RPMI8226 (cell line): ENCODE measurements at places on chromosomes 1 and 21.

DNA sequence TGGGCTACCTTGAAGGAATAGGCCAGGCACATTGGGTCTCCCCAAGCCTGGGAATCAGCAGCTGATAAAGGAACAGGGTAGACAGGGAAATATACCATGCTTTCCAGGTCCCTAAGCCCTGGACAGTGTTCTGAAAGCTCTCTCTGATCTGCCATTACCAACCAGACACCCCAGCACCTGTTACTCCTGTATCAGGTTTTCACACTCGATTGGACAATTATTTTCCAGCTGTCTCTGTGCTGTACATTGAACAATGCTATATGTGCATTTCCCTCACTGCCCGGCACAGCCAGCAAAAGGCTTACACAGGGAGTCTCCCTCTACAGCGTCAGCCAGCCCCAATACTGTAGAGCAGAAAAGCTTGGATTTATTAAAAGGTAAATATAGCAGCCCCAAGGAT, 4.7 kb downstream of the CFAP45 start:
- no peak for DNase-seq

DNA sequence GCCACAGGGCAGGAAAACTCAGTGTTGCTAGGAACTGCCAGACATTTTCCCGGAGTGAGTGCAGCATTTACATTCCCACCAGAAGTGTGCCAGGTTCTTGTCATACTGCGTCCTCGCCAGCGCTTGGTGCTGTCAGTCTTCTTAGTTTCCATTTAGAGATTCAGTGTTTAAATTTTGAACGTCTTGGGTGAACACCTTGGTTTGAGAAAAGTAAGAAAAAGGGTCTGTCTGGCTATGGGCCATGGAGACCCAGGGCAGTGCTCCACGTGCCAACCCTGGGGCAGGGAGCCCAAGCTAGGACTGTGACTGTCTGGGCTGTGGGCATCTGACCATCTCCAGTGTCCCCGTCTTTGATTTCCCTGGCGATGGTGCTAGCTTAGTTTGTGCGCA, 16.0 kb downstream of the IBA57 start:
- DNase-seq = no peak

DNA sequence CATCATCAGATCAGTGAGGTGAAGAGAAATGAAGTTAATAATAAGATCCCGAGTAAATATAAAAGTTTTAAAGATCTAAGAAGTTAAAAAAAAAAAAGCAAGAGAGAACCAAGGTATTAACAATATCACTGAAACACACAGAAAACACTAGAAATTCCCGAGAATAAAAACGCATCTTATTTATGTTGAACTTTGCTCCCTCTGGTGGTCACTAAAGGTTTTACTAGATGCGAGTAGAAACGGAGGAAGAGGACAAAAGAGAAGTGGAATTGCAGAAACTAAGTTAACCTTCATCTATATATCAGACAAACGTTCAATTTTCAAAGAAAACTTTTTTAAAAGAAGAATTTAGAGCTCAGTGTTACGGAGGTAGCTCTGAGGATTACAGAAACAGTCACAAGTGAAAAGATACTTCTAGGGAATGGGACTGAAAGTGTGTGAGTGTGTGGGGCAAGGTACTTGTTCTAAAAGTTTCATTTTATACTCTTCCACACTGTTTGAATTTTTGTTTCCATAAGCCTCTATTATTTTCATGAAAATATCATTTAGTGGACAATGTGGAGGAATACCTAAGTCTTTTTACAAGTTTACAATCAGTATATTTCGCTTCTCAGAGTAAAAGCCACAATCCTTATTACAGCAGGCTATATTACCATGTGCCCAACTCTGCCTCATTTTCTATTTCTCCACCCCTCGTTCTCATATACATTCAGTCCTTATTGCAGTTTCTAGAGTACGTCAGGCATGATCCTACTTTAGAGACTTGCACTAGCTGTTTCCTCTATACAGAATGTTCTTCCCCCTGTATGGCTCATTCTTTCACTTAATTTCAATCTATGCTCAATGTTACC, 19.7 kb downstream of the ACBD6 start:
- peak; percentile 72 for DNase-seq

DNA sequence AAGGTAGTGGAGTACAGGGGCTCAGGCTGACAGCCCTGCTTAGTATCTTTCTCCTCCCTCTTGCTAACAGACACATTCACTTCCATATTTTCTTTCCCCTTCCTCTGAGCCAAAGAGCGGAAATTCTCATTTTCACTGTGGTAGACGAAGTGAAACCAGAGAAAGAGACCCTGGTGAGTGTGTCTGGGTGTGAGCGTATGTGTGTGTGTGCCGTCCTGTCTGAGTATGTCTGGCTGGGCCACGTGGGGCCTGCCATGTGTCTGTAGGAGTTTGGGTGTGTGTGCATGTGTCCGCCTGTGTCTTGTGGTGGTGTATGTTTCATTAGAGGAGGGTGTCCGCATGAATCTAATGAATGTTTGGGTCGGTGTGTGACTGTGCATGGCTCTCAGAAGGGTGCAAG, 1.7 kb downstream of the COL8A2 start:
- peak; percentile 19 for DNase-seq

DNA sequence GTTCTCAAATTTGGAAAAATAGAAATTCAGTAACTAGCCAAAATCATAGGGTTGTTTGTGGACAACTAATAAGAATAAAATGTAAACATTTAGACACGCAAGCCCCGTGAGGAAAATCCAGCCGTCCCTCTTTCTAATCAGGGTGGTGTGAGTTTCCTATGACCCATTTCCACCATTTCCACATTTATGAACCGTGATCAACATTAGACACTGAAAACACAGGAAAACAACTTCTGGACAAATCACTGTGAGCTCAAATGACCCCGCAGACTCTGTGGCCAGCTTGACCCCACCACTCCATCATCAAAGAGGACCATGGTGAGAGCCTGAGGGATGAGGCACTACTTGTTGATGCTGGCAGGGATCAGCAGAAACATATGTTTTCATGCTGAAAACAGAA, 101.0 kb downstream of the SIM2 start:
- DNase-seq = no peak

DNA sequence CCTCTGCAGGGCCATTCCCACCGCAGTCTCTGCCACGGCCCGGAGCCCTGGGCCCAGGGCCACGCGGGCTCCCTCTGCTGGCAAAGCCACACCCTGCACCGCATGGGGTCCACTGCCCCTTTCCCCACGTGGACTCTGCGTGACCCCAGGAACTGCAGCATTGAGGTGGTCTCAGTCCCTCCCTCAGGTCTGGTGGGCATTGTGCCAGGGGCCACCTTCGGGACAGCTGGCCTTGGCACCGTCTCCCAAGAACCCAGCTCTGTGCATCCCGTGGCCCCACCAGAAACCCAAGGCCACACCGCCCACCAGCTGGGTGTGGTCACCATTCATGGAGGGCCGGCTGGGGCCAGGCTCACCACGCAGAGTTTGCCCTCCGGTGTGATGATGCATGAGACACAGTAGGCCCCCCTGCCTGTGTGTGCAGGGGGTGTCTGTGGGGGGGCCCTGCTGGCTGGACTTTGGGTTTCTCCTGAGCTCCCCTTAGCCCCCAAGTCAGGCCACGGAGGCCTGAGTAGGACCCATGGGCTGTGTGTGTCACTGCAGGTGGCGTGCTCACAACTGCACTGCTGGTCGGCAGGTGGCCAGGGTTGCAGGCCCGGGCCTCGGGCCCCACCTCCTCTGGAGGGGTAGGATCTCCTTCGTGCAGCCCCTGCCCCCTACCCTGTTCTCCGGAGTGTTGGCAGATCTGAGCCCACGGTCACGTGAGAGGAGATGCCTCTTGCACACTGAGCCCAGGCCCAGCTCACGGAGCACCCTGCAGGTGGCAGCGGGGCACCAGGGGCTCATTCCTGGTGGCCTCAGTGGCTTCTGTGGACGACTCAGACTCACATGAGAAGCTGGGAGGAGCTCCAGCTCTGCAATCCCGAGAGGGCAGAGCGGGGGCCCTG, 5.8 kb downstream of the VWA1 start:
- peak; percentile 79 for DNase-seq

- DNase-seq = peak; percentile 20
These were observed 3.7 kb upstream of the PLOD1 start for GRCh38 chr1:11930571-11931445.

DNA sequence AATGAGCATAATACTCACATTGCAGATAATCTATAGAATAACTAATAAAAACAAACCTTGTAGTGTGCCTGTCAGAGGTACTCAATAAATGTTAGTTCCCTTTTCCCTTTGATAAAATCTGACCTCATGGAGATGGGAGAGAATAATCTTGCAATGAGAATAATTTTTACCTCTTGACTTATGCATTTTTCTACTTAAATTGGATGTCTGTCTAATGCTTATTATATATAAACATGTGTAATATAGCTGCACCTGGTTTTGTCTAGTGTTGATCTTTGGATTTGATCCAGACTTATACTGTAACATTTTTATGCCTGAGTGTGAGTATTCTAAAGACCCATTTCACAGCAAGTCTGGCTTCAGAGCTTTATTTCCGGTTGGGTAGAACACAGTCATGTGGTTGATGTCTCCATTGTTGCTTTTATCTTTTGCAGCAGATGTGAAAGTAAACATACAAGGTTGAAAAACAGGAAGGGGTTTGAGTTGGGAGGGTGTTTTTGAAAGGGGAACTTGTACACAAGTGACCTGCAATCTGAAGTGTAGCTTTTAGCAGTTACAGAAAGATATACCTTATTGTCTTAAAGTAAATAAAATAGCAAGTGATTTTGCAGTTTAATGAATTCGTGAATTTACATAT, 12.4 kb downstream of the EPB41 start:
- peak; percentile 90 for DNase-seq

DNA sequence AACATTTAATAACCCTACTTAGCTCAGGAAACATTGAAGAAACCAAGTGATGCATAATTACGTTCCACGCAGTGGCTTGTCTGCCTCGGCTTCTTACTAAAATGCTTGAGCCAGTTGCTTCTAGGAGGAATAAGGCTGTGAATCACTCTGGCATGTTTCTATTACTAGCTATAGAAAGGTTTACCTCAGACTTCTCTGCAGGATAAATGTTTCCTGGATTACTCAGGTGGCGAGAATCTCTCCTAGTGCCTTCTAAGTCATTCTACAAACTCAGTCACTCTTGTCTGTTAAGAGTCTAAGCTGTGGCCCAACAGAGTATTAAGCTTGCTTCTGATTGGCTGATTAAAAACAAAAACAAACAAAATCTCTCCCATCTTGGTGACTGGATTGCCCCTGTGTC, 92.0 kb upstream of the RALGPS2 start:
- no peak for DNase-seq

- no peak for DNase-seq
These were observed 43.5 kb upstream of the NEK7 start for GRCh38 chr1:198113342-198113750.

DNA sequence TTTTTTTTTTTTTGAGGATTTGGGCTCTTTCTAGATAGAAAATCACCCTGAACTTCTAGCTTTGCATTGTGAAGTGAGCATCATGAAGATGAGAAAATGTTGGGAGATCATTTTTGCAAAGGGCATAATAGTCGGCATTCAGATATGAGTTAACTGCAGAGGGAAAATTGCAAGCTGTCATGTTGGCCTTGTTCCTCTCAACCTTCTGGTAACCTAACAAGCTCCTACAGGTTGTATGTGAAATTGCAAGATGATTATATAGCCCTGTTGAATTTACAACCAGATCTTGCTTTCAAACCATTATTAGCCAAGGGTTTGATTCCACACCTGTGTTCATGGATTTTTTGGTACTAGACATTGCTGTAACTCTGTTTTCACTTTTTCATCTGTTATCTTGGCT, 2.2 kb downstream of the ELOA start:
- DNase-seq = peak; percentile 66

DNA sequence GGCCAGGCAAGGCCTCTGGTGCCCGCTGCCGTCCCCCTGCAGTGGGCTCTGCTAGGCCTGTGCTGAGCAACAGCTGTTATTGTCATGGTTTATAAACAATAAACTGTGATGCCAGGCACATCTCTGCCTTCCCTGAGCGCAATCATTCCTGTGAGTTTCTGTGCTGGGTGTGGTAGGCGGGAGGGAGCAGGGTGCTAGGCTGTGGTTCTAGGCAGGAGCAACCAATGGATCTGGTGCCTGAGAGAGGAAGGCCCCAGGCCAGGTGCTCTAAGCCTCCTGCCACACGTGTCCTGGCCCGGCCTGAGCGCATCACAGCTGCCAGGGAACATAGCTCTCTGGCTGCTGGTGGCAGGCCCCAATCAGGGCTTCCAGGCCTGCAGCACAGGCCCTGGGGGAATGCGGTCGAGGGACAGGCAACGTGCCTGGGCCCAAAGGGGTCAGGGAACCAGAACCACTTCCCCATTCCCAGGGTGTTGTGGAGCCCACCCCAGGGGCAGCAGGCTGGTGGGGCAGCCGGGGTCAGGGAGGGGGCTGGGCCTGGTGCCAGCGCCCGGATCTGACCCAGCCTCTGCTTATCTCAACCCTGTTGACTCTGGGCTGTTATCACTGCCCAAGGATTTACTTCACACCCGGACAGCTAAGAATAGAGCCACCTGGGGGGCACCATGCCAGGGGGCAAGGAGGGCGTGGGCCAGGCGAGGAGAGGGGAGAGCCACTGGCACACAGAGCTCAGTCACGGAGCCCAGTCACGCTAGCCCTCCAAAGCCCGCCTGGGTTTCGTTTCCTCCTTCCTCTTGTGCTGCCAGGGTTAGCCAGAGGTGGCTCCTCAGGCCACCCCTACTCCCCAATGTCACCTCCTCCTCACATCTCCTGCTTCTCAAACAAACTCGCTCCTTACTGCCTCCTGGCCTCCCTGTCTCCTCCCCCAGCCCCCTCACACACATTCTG, 11.5 kb downstream of the TRIM46 start:
- peak; percentile 99 for DNase-seq

GRCh38 chr1:204680461-204680860, 5.1 kb downstream of the LRRN2 start:
- no peak for DNase-seq

DNA sequence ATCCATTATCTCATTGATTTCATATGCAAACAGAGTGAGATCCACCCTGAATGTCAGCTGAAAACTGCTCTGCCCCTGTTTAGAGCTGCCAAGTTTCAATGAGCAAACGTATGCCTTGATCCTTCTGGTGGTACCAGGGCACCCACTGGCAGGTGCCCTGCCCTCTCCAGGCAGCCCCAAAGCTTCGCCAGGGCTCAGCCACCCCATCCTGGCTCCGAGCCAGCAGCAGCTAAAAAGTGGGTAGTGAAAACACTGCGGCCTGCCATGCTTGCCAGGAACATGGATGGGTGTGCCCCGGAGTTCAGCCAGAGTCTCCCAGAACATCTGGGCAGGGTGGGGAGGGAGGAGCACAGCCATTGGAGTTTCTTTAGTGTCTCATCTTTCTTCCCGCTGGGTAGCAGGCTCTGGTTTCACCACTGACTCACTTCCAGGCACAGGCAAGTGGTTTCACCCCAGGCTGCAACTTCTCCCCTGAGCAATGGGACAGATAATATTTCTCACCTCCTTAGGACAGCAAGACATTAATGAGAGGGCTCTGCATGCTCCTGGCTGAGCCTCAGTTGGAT, 8.1 kb upstream of the LMX1A start:
- peak; percentile 79 for DNase-seq

DNA sequence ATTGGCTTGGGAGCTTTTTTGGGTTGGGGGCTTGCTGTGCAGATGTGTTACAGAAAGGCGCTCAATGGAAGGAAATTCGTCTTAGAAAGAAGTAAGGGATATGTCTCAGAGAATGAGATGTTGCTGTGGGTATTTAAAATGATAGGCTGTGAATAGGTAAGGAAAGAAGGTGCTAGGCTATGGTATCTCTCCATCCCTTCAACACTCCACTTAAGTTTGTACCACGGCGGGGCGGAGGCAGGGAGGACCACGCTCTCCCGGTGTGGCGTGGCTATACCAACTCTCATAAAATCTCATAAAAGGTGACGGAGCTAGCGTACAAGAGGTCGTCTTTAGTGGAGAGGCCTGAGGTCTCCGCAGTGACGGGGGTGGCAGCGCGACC, 305 bp upstream of the RPS6KC1 start:
- DNase-seq = no peak
